ENCODE measurements at places on chromosomes 6 and 20.

- DNase-seq = peak; percentile 18
These were observed 163.6 kb upstream of the CENPW start for GRCh38 chr6:126176282-126176681.

DNA sequence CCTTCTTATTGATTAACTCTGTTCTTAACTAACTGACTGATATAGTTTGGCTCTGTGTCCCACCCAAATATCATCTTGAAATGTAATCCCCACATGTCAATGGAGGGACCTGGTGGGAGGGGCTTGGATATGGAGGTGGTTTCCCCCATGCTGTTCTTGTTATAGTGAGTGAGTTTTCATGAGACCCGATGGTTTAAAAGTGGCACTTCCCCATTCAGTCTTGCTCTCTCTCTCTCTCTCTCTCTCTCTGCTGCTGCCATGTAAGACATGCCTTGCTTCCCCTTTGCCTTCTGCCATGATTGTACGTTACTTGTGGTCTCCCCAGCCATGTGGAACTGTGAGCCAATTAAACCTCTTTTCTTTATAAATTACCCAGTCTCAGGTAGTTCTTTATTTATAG, 81.8 kb upstream of the SPACA1 start:
- DNase-seq = no peak

GRCh38 chr6:145271040-145271439, 464.3 kb downstream of the EPM2A start:
- DNase-seq = no peak

- peak; percentile 57 for DNase-seq
These were observed 9.2 kb upstream of the C6orf141 start for GRCh38 chr6:49541210-49541724.

DNA sequence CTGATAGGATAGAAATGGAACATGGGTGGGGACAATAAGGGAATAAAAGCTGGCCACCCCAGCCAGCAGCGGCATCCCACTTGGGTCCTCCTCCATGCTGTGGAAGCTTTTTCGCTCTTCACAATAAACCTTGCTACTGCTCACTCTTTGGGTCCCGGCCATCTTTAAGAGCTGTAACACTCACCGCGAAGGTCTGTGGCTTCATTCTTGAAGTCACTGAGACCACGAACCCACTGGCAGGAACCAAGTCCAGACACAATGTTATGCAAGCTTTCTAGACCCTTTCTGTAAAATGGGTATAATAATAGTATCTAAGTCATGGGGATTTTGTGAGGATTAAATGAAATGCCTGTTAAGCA, 48.9 kb upstream of the EZR start:
- no peak for DNase-seq

GRCh38 chr6:20483887-20484497, 50.3 kb upstream of the CDKAL1 start:
- DNase-seq = no peak

GRCh38 chr20:33893314-33893713, 82.2 kb downstream of the CHMP4B start:
- no peak for DNase-seq

DNA sequence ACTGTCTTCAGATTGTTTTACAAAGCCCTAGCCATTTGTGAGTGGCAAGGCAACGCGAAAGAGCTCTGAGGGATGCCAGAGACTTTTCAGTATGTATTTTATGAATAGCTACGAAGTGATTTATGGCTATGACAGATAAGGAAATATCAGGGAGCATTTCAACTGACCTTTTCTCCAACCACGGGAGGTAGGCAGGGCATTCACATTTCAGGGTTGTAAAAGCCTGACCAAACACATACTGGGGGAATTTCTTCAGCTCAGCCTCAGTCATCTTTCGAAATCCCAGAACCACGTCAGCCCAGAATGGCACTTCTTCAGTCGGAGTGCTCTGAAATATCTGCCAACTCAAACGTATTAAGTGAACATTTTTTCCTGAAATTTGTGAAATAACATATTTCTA, 10.8 kb downstream of the DDO start:
- DNase-seq = no peak

- no peak for DNase-seq
These were observed 6.0 kb upstream of the BTN1A1 start for GRCh38 chr6:26494117-26494516.

GRCh38 chr6:75402296-75402695, 91.3 kb downstream of the FILIP1 start:
- no peak for DNase-seq

DNA sequence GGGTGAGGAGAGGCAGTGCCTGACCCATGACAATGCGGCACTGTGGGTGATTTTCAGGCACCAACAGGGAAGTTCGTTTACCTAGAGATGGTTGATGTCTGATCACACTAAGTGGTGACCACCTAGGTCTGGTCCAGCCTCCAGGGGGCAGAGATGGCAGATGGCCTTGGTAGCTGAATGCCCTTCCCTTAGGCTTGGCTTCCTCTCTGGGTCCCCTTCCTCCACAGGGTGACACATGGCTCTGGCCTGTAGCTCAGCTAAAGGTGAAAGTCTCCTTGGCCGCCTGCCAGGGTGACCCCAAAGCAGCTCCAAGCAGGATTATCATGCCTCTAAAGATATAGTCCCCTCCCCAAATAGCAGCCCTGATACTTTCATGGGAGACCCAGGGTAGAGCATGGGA, 6.4 kb downstream of the GDAP1L1 start:
- DNase-seq = peak; percentile 69

- DNase-seq = no peak
These were observed at the start of gene MPIG6B for GRCh38 chr6:31723245-31723979. Gene MPIG6B (plus strand): TSS chr6:31723373. CDS start chr6:31723384, 11 bp downstream.

- no peak for DNase-seq
These were observed 90.5 kb upstream of the EPB41L1 start for GRCh38 chr20:36063916-36064657.

DNA sequence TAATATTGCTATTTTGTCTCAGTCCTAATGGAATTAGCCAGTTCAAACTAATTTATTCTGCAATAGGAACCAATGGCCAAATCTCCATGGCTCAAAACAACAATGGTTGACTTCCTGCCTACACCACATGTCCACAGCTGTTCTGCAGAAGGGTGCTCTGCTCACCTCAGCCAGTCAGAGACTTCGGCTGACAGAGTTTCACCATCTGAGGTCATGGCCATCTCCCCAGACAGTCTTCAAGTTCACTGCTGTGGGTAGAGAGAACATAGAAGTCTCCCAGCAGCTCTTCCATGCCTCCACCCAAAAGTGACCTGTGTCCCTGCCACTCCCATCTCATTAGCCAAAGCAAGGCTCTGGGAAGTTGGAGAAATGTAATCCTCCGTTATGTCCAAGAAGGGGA, 65.1 kb upstream of the FOXC1 start:
- DNase-seq = no peak

DNA sequence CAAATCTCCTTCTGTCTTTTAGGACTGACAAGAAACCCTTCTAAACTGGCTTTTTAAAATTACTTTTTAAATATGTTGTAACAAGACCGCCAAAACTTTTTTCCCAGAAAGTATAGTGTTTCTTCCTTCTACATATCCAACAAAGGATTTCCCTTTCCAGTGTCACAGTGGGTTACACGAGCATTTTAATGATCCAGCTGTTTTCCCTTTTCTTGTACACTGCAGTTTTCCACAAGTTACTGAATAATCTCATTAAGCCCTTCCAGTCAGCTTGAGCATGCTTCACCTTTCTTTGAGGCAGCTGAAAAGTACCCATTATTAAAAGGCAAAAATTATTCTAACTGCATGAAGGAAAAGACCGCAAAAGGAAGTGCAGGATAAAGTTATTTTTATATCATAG, 48.6 kb downstream of the CD24 start:
- DNase-seq = no peak

- no peak for DNase-seq
These were observed 86.8 kb downstream of the CDK19 start for GRCh38 chr6:110728501-110728900.

DNA sequence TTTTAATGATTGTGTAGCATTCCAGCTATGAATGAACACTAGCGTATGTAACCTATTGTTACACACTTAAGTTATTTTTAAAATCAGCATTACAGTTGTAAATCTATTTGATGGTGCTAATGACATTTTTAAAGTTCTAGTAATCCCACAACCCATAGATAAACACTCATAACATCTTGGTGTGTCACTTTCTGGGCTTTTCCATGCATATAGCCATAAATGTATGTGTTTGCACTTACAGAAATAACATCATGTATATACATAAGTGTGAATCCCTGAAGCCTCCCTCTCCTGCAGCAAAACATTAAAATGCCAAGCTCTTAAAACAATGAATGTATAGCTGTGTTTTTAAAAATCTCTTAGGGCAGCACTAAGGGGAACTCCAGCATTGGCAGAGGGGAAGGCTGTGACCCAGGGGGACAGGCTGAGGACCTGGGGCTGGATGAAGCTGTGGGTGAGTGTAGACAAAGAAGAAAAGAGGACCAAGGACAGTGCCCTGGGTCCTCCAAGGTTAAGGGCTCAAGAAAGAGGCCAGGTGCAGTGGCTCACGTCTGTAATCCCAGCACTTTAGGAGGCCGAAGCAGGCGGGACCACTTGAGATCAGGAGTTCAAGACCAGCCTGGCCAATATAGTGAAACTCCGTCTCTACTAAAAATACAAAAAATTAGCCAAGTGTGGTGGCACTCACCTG, 929 bp upstream of the CENPB start:
- no peak for DNase-seq

- DNase-seq = peak; percentile 74
These were observed 97.4 kb upstream of the JARID2 start for GRCh38 chr6:15148356-15148946.

DNA sequence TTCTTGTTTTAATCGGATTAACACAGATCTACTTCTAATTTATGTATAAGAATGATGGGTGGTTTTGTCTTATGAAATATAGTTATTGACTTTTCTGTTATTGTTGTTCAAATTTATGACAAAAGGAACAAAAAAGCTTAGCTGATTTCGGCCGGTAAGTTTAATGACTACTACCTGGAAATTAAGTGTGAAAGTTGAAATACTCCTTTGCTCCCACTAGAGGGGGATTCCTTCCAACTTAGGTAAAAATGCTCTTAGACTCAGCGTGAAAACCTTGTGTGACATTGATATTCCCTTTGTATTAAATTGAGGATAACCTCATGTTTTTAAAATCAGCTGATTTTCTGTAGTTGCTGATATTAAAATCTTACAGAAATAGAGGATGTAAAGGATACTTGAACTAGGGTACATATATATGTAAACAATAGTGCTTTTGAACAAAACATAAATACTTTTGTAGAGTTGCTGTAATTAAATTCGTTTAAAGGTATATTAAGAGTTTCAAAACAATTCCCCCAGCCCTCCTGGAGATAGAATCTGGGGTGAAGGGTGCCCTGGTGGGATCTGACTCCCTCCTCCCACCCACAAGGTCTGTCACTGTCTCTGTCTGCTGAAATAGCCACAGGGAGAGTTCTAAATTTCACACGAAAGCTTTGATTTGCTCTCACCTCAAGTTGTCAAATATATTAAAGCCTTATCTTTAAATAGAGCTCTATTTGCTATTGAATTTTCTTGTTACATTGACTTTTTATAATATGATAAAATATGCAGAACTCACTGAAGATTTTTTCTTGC, 257.5 kb downstream of the ARID1B start:
- DNase-seq = peak; percentile 54

- DNase-seq = no peak
These were observed 6.2 kb upstream of the BANF2 start for GRCh38 chr20:17693444-17694001.

GRCh38 chr20:62134735-62135231, 8.4 kb downstream of the PSMA7 start:
- DNase-seq = peak; percentile 88

GRCh38 chr6:46505693-46506512, 14.7 kb upstream of the RCAN2 start:
- DNase-seq = no peak

DNA sequence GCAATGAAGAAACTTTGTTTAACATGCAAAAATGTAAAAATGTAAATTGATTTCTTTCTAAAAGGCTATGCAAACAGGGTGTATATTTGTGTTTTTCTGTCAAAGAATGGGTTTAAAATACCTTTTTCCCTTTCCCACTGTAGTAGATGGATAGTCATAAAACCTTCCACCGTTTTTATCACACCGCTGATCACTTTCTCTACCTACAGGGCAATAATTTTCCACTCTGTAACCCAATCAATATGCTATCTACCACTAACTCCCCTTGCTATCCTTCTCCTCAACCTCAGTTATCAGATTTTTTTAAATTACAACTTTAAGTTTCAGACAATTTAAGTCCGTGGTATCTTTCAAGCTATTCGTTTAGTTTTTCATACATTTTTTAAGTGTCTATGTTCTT, 91.4 kb upstream of the ARID1B start:
- DNase-seq = no peak

DNA sequence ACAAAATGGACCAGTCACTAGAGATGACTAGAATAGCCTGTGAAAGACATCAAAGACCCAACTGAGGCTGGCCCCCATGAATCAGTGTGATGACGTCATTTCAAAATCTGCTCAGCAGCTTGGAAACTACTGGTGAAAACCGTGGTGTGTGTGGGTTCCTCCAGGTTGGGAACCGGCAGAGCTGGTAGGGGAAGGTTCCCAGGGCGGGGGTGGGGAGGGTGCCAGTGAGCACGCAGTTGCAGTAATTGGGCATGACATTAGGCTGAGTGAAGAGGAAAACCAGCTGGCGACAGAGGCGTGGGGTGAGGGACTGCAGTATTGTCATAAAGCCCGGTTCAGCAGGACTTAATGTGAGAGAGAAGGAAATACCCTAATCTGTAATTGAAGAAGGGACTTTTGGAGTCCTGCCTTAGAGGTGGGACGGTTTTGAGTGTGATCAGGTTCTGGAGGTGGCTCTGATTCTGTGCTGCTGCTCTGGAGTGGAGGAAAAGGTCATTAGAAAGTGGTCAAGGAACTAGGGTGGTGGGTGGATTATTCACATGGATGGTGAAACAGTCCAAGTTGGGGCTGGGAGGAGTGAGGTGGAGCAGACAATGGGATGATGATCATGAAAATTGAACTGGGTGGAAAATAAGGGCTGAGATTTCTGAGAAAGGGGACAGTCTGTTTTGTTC, 52.0 kb upstream of the MTHFD1L start:
- no peak for DNase-seq

DNA sequence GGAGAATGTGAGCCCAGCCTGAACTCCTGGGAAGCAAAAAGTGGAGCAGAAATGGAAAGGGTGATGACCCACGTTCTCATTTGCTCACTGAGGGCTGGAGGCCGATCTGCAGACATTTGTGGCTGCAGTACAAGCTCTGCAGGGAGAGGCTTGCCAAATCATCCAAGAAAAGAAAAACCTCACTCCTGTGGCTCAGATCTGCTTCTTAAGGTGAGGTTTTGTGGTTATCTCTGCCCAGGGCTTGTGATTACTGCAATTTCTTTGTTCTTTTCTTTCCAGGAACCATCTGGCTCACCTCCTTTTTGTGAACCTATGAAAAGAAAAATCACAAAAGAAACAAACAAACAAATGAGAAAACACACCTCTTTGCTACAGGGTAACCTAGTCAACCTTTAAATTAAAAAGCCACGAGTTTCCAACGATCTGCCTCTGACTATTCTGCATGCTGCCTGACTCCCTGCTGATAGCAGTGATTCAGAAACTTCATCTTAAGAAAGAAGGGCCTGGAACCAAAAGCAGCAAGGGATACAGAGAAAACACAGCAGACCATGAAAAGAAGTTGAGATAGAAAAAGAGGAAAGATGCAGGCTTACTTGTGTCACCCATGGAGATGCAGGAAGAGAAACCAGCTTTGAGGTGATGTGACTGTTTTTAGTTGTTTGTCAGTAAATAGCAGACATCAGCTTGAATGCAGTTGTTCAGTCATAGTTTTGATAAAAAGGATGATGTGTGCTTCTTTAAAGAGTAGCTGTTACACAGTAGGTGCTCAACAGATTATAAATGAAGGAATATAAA, 165.1 kb downstream of the LMBRD1 start:
- DNase-seq = no peak

- DNase-seq = peak; percentile 93
These were observed 5.9 kb upstream of the NQO2 start for GRCh38 chr6:2993755-2994317.

GRCh38 chr20:62805711-62806382, 1.2 kb downstream of the OGFR start:
- peak; percentile 90 for DNase-seq

Data from HepG2 (cell line).